Cardiac muscle cell (in vitro differentiated cells and primary cell): ENCODE measurements at places on chromosomes 3 and 15. TPM values are rescaled to one million over a fixed set of nuclear protein-coding genes. Genes with fewer than 3 reads are reported as not detected.

DNA sequence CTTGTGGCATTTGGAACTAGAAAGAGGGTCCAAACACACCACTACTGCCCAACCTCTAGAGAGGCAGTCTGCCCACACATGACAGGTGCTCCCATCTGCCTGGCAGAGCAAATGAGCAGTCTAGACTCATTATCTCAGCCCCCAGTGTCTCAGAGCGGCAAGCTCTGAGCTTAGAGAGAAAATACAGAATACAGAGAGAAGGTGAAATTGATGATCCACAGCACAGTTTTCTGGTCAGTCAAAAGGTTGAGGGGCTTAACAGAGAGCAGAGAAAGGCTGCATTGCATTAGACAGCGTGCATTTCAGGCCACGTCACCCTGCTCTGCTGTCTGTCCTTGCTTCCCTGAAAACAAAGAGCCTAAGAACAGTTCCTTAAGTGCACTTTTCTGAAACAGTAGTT, 135.1 kb downstream of the KCNMB2 start:
- no peak for DNase-seq

DNA sequence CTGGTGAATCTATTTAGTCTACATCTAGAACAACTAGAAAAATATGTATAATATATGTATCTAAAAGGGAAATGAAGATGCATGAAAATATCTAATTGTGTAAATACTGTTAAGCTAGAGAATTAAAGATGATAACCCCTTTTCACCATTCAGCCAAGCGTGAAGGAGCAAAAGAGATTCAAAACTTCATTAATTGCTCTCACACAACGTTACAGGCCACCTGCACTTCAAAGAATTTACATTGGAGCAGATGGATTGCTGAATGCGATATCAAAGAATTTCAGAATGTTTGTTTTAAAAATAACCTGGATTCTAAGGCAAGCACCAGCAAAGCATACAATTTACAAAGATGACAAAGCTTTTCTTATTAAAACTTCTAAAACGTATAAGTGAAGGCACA, 243.2 kb downstream of the ROBO2 start:
- no peak for DNase-seq

DNA sequence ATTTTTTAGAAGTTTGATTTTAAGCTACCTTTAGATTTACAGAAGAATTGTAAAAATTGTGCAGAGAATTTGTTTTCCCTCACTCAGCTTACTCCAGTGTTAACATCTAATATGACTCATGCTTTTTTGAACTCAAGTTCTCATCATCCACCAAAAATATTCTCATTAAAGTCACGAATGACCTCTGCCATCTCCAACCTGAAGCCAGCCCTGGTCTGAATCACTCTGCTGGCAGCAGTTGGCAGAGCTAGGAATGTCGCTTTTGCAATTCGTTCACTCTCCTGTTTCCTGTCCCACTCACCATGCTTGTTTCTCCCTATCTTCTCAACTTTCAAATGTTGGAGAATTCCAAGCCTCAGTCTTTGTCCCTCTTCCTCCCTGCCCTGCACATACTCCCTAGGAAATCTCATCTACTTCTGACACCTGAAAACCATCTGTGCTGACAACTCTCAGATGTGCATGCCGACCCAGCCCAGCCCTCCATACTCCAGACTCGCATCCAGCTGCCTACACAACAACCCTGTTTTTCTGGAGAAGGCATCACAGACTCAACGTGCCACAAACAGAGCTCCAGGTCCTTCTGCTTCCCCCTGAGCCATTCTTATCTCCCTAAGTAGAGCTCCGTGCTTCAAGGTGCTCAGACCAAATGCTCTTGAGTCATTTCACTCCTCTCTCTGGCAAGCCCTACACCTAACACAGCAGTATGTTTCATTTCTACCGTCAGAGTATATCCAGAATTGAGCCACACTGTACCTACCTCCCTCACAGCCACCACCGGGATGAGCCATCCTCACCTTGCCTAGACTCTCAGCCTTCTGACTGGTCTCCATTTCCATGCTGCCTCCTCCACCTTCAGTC, 24.9 kb downstream of the PRR23E start:
- peak; percentile 3 for DNase-seq

The PROK2 gene
- not detected in 2 replicates for total RNA-seq

The ACTC1 gene
- 1,687 and 2,394 TPM in 2 replicates for total RNA-seq

The SAXO2 gene
- total RNA-seq, result 7.0 and 9.3 TPM in 2 replicates
